Ovary (tissue), 10 donors: ENCODE measurements at places on chromosomes 13 and 19. TPM values are rescaled to one million over a fixed set of nuclear protein-coding genes. Genes with fewer than 3 reads are reported as not detected.

DNA sequence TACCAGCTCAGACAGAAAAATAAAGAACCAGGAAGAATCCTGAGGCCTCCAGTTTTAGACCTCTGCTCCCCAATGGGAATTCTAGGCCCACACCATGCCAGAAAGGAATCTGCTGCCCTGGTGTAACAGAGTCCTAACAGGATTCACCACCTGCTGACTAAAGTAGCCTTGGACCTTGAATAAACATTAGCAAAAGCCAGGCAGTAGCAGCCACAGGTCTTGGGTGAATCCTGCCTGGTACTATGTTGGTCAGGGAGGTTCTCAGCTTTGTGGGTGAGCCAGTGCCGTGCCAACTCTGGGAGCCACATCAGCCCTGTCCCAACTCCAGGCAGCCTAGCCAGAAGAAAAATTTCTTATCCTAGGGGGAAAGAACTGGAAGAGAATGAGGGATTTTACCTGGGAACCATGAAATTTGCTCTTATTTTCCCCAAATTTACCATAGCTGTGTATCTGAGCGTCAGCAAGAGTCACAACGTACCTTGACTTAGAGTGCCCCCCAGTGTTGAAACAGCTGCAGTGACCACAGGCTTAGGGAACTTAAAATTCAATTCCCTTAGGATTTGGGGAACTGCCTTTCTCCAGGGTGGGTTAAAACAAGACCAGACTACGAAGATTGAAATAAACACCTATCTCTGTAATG is 1895.6 kb upstream of the PRR20A start:
- H3K36me3 ChIP-seq, result no peaks in the 10 kb centered on the region
- no peak for DNase-seq
- no peaks in the 10 kb centered on the region for H3K4me1 ChIP-seq
- H3K27ac ChIP-seq, result no peak overlapping the region

- no peaks in the 10 kb centered on the region for H3K27me3 ChIP-seq
- H3K4me3 ChIP-seq, result no peak overlapping the region
- no peak overlapping the region for H3K27ac ChIP-seq
- H3K4me1 ChIP-seq, result no peaks in the 10 kb centered on the region
Measured at GRCh38 chr19:51398096-51398704, 7.8 kb upstream of the C19orf84 start.

GRCh38 chr13:97068151-97068550 is 73.9 kb upstream of the OXGR1 start:
- no peak overlapping the region for H3K4me3 ChIP-seq
- no peak overlapping the region for H3K27ac ChIP-seq
- no peak for DNase-seq
- no peaks in the 10 kb centered on the region for H3K4me1 ChIP-seq

GRCh38 chr19:43908659-43909058 is 26.4 kb downstream of the ZNF45 start:
- no peaks in the 10 kb centered on the region for H3K4me1 ChIP-seq
- no peaks in the 10 kb centered on the region for H3K36me3 ChIP-seq
- H3K27me3 ChIP-seq, result no peaks in the 10 kb centered on the region
- no peak overlapping the region for H3K27ac ChIP-seq
- no peak for DNase-seq

DNA sequence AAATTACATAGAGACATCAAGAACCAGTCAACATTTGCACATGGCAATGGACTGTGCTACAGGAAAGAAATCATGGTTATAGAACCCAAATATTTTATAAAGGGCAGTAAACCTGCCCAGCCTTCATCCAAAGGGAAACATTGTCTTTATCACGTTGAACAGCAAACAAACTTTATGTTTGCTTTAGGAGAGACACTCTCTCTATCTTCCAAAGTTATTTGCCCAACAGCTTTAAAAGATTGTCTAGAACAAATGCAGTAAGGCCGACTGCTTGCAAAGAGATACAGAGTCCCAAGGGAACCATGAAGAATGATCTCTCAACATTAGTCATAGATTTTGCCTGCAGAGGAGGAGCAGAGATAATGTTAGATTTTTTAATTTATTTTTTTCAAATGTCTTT is 1323.5 kb upstream of the SLC10A2 start:
- no peak overlapping the region for H3K4me3 ChIP-seq
- no peak overlapping the region for H3K27ac ChIP-seq
- no peaks in the 10 kb centered on the region for H3K27me3 ChIP-seq
- no peaks in the 10 kb centered on the region for H3K36me3 ChIP-seq

DNA sequence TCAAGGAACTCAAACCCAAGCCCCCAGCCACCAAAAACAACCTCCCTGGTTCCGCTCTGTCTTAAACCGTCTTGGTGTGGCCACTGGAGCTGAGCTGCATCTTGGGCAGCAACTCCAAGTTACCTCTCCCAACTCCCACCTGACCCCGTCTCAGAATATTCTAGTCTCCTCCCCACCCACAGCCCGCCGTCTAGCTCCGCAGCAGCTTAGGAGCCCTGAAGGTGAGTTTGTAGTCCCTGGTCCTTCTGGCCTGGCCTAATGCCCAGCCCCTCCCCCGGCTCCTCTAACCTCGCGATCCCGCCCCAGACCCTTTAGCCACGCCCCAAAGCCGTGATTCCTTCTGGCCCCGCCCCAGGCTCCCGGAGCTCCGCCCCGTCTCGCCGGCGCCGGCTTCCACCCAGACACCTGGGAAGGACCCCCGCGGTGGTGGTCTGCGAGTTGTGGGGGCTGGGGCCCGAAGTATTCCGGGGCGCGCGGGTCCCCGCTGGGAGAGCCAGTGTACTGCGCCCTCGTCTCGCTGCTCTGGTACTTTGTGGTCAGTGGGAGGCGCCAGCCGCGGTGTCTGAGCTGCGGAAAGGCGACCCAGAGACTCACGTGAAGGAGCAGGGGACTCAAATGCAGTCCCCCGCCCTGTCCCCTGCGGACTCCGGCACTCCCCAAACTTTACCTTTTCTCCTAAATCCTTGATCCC is 2.5 kb upstream of the LHB start:
- peak; percentile 45 for DNase-seq
- peaks cover 7% of the 10 kb centered on the region for H3K4me1 ChIP-seq
- no peaks in the 10 kb centered on the region for H3K36me3 ChIP-seq
- no peak overlapping the region for H3K27ac ChIP-seq
- no peaks in the 10 kb centered on the region for H3K27me3 ChIP-seq
- H3K4me3 ChIP-seq, result peak overlapping the region; percentile 29

The SLITRK5 gene
- total RNA-seq, result 0.69 TPM

The SERP2 gene
- total RNA-seq, result 10.8 TPM

The ZNF730 gene
- 0.60 TPM for total RNA-seq
